HCEC 1CT (cell line): ENCODE measurements at places on chromosomes 7 and 10.

- no peak for DNase-seq
Observed at GRCh38 chr7:132817949-132818348, 241.7 kb upstream of the PLXNA4 start.

- DNase-seq, result no peak
Observed at GRCh38 chr10:49744091-49744685, 17.9 kb downstream of the OGDHL start.

GRCh38 chr10:34966451-34966850, 123.7 kb downstream of the CUL2 start:
- peak; percentile 33 for DNase-seq

DNA sequence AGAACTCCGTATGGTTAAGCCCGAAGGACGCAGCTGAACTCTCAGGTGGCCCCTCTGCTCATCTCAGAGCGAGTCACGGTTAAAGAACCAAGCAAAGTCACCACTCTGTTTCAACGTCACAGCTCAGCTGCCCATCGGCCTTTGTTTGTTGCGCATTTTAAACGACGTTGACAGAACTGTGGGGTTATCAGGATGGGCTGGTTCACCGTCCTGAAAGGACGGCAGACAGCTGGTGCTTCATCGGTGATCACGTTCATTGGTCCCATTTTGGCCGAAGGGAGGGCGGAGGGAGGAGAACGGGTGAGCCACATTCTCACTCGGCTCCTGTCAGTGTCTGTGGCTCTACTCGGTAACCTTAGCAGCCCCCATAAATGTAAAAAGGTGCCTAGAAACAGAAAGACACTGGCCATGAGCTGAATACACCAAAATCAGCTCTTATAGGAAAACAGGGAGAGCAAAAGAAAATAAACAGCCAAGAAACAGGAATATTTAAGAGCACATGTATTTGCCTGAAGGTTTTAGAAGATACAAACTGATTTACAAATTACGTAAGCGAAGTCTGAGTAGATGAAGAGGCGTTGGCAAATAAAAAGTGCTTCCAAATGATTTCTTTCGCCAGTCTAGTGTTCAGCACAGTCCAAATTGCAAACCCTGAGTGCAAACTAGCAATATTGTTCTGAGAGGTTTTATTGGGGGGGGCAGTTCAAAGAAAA, 8.4 kb downstream of the PRKAG2 start:
- DNase-seq, result no peak

DNA sequence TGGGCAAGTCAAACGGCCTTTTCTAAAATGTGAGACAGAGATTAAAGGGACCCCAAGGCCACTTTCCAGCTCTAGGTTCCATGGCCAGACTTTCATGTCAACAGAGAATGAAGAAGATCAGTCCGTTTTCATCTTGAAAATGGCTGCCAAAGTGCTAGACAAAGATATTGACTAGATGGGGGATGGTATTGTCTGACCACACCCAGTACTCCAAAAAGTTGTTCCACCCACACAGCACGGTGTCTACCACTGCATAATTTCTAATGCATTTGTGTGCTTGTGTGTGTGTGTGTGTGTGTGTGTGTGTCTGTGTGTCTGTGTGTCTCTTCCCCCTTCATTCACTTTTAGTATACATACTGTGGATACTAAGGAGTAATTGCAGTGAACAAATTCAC, 1.3 kb downstream of the COL1A2 start:
- DNase-seq, result peak; percentile 77

DNA sequence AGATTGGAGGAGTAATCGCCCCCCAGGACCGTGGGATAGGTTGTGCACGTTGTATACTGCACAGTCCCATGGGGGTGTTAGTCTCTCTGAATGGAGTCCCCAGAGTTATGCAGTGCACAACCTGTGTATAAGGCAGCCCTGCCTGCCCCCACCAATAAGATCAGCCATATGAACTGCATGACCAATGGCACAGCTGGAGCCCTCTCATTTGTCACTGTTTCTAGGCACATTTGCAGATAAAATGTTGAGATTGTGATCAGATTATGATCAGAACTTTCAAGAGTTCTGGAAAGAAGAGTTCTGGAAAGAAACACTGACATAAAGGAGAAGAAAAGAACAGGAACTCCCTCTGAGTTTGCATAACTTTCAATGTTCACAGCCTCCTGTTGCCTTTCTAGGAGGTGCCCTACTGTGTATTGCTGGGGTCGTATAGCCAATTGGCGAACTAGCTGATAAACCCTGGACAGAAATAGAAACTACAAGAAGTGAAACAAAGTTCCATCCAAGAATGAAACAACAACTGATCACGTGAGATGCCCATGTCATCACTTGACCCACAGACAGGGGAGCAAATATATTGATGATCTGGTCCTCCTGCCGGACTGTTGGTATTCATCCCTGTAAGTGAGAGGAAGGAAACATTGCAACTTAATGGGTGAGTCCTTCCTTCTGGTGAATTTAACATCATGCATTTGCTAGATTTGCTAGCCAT, 49.6 kb upstream of the TOMM7 start:
- no peak for DNase-seq
